Activated CD4-positive, alpha-beta T cell treated with anti-CD3 and anti-CD28 coated beads for 24 hours (primary cell): ENCODE measurements at places on chromosomes 6 and 20.

DNA sequence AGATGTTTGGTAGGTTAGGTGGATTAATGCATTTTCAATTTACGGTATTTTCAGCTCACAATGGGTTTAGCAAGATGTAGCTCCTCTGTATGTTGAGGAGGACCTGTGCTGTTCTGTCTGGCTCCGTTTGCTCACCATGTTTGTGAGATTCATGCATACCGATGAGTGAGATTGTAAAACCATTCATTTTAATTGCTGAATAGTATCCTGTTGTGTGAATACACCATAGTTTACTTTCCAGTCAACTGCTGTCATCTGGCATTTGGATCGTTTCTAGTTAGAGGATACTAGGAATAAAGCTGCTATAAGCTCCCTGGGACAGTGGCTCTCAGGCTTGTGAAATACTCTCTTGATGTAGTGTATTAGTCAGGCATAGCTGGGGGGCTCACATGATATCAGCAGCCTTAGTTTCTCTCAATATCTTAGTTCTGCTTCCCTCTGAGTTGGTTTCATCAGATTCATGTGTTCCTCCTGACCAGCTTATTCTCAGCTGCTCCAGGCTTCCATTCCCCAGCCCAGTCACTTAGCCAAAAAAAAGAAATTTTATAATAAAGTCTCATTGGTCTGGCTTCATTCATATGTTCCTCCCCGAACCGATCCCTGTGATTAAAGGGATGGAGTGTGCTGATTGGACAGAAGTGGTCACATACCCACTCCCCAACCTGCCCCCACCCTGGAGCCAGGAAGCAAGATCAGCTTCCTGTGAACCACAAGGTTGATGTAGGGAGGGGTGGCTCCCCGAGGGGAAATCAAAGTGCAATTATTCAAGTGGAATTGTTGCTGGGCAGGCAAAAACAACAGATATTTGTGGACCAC lies 10.9 kb upstream of the B4GALT5 start:
- DNase-seq = no peak

- DNase-seq = no peak
These were observed 35.6 kb upstream of the TBC1D20 start for GRCh38 chr20:497979-498378.

DNA sequence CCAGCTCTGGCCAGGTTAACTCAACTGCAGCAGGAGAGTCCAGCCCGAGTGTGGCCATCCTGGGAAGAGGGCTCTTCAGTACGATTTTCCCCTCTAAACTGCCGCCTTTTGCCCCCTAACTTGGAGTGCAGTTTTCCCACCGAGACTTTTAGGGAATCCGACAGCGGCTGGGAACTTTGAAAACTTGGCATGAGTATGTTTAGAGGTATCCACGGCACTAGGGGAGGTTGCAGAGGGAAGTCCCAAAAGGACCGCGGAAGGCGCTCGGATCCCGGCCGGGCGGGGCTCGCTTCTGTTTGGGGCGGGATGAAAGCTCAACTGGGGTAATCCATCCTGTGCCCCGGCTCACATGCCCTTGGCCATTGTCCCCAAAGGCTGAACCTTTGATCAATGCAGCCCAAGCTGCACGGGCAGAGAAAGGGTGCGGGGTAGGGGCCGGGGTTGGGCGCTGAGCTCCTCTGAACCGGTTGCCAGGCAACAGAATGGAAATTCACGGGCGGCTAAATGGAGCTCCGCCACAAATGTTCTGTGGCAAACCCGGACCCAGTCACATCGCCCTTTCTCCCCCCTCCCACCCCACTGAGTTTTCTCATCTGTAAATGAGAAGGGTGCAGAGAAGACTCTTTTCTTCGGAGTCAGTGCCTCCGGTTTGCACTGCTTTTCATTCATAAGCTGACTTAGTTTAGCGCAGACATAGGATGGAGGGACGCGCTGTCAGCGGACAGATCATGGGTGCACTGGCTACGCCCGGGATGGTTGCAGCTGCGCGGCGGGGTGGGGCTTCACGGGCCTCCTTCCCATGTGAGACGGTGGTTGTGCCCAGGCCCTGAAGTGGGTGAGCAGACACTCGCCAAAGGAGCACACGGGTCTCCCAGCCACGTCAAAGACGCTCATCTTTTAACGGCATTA lies 2.3 kb downstream of the BMP6 start:
- DNase-seq = no peak

DNA sequence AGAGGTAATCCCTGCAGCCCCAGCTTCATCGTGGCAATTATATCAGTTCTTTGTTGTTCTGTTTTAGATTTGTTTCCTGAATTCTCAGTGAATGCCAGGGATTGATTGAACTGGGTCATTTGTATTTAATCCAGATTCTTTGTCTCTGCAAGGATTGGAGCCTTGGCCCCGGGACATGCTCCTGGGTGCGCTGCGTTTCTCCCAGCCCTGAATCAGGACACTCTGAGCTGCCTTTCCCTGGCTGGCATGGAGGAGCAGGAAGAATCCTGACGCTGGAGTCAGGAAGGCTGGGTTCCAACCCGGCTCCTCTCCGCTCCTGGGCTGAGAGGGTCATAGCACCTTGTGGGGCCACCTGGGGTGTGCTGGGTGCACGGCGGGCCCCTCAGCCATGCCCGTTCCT lies 545.6 kb downstream of the QKI start:
- no peak for DNase-seq

DNA sequence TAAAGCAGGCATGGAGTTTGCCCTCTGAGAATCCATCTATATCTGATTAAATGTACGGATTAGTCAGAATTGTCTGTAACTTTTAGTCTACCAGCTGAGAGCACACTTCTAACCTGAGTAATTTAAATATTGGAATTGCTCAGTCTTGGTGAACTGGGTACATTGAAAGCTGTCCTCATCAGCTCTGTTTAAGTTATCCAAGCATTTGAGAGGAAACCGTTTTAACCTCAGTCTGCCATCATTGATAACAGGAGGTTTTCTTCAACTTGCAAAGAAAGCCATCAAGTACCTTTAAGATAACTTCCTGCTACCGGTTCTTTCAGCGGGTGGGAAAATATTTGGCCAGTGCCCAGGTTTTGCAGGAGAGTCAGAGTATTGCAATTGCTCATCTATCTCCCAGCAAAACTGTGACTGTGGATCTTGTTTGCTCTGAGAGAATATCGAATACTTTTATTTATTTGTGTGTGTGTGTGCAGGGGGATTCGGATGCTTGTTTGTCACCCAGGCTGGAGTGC lies 31.1 kb upstream of the F13A1 start:
- DNase-seq = no peak

GRCh38 chr6:137884149-137884909 lies 17.3 kb downstream of the TNFAIP3 start:
- no peak for DNase-seq

DNA sequence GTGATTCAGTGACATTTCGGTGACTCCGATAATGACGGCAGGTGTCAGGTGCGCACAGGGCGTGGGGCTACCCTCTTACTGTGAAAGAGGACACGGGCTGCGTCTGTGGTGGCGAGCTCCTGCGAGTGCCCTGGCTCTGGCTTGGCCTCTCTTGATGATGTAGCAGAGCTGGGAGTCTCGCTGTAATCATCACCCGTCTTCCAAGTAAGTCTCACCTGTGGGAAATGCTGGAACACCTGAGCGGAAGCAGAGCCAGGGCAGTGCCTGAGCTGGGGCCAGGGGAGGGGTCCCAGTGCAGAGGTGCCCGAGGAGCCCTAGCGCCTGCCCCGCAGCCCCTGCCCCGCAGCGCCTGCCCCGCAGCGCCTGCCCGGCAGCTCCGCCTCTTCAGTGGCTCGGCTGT lies 4.8 kb downstream of the OSBPL2 start:
- no peak for DNase-seq
